ENCODE measurements at places on chromosomes 4 and X.

DNA sequence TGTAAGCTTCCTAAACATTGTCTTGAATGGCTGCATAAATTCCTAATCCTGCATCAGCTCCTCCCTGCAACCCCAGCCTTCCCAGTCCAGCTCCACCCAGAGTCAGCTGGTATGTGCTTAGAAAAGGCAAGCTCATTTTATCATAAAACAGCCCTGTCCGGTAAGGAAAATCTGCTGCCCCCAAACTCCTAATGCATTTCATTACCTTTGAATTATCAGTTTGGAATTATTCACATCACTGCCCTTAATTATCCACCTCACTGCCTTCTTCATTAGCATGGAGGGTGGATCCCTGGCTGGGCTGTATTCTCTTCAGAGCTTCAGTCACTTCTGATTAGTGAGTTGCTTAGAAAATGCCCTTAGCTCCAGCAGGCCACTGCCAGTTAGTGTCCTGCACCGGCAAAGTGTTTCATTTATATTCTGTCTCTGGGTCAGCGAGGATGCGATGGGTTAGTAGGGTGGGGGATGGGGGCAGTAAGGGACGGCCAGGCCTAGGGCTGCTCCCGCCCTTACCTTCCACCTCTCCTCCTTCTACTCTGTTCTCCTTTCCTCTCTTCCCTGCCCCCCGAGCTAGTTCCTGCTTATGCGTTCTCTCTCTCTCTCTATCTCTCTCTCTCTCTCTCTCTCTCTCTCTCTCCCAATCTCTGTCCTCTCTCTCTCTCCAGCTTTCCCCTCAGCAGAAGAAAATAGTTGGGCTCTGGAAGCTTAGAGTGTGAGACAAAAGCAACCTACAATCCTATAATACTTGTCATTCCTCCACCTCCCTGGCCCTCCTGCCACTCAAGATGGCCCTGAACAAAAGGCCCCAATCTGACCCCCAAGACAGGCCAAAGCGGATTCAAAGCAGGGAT lies 174.8 kb upstream of the KLF3 start:
- no peak for DNase-seq

GRCh38 chrX:74291577-74291963 lies 12.4 kb upstream of the ZCCHC13 start:
- DNase-seq, result no peak

DNA sequence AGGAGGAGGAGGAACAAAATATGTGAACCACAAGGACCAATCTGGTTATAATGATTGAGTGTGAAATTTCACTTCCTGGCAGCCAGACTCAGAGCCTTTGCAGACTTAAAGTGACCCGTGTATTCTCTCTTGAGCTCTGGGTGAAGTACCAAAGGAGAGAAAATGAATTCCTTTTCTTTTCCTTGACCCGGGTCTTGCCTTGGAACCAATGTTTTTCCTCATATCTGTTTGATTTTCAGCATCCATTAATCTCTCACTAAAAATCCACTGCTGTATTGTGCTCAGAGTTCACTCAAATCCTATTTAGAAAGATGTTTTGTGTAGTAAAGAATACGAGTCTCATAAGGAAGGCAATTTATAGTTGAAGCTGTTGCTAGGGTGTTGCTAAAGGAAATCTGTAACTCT lies 78.3 kb upstream of the C1QTNF7 start:
- no peak for DNase-seq

- DNase-seq, result no peak
These were observed 15.0 kb upstream of the UNC5C start for GRCh38 chr4:95563638-95564337.

GRCh38 chr4:140469791-140470733 lies 28.0 kb downstream of the MGAT4D start:
- DNase-seq, result no peak

- no peak for DNase-seq
These were observed 75.6 kb downstream of the MAML3 start for GRCh38 chr4:140078366-140078765.

- no peak for DNase-seq
These were observed 24.6 kb upstream of the MOB1B start for GRCh38 chr4:70877556-70877955.

DNA sequence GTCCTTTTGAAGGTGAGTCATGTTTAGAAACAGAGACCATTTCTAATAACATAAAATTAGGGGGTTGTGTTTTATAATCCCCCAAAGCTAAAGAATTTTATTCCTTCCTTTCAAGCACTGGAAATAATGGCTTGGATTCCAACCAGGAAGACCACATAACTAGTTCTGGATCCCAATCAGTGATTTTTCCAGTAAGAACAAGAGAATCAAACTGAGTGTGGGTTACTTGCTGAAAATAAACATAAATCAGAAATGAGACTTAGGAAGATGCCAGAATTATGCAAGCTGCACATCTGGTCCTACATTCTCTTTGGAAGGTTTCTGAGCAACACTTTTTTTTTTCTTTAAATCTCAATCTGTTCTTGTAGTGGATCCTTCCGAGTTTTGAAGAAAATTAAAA lies 76.3 kb downstream of the SOWAHB start:
- no peak for DNase-seq

DNA sequence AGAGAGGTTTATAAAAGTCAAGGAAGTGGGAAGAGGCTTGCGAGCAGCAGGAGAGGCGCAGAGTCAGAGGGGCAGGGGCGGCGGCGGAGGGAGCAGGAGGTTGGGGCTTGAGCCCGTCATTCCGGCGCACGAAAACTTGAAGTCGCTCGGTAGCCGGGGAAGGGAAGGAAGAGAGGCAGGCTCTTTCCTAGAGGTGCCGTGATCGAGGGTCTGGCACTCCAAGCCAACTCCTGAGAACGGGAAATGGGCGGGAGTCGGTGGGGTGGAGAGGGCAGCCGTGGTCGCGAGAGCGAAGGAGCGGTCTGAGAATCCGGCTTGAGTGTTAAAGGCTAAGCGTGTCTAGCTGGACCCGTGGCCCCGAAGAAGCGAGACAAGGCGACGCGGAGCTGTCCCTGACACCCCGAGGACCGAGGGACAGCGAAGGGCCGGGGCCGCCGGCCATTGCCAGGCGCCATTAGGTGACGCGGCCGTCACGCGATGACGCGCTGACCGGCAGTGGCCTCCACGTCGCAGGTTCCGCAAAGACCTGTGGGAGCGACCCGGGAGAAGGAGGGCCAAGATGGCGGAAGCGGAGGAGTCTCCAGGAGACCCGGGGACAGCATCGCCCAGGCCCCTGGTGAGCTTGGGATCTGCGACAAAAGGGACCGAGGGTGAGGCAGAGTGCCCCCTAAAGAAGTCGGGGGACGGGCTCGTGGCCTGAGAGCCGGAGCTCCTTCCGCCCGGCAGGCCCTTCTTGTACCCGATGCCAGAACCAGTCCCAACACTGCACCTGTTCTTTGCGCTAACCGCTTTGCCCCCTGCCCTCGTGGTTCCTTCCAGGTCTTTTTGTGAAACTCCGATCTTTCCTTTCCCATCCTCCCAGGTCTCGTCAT lies at the start of gene YIPF6:
Gene YIPF6, plus strand, starts transcription at position 544 of the 872 bp plus-strand sequence. Its CDS starts 16 bp downstream, at position 560.
- peak; percentile 56 for DNase-seq

DNA sequence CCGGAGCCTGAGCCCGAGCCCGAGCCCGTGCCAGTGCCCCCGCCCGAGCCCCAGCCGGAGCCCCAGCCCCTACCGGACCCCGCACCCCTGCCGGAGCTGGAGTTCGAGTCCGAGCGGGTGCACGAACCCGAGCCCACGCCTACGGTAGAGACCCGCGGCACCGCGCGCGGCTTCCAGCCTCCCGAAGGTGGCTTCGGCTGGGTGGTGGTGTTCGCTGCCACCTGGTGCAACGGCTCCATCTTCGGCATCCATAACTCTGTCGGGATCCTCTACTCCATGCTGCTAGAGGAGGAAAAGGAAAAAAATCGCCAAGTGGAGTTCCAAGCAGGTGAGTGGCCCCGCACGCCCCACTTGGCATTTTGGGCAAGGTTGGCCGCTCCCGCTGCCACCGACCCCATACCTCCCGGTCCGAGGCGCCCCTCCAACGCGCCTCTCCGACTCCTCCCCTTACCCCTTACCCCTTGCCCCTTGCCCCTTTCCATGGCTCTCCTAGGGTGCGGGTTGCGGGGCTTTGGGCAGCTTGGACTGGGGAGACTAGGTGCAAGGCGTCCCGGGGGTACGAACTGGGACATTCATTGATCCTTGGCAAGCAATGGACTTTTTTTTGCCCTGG lies 553 bp downstream of the SLC16A2 start:
- no peak for DNase-seq

GRCh38 chr4:101660607-101661006 lies 129.9 kb upstream of the BANK1 start:
- no peak for DNase-seq

DNA sequence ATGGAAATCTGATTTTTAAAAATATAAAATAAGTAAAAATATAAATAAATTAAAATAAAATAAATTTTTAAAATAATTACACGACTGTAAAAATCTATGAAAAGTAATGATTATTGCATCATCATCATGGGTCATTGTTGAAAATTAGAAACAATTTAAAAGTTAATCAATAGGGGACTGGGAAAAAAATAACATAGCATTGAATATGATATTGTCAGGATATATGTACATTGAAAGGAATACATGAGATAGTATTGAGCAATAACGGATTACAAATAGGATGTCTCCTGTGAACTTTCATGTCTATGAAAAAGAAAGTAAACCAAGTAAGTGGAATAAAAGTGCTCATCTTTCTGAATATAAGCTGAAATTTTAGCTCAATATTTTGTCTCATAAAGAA lies 566.8 kb upstream of the HTR2C start:
- DNase-seq, result no peak

DNA sequence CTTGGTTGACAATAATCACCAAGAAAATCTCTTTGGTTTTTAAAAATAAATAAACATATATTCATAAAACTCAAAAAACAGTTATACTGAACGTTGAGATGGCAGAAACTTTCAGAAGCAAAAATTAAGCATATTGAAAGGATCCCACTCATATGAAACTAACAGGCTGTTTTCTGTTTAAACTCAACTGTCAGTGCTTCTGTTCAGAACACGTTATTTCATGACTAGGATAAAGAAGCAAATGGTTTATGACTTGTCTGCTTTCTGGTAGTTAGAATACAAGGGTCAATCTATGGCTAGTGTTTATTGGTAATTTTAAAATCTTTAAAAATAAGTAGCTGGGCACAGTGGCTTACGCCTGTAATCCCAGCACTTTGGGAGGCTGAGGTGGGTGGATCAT lies 4.1 kb downstream of the GPR82 start:
- no peak for DNase-seq

DNA sequence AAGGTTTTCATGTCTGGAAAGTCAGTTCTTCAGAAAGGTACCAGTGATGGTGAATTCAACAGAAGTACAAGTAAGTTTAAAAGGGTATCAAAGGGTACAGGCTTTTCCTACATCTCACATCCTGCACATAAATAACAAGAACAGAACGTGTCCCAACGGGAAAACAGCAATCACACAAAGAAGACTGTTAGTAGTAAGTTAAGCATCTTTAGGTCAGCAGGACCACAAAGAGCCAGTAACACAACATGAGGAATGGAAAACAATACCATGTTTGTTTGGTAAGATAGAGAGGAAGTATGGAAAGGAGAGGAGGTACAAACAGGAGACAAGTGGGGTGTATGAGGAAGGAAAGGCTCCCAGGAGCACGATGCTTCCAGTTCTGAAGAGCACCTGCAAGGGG lies 43.2 kb downstream of the SAT1 start:
- DNase-seq, result no peak

GRCh38 chr4:13543839-13544605 lies at the start of gene NKX3-2:
TSS of gene NKX3-2 (minus strand) at chr4:13544508. CDS start at chr4:13544414, 94 bp downstream.
- no peak for DNase-seq

- DNase-seq, result no peak
These were observed 47.9 kb downstream of the SOWAHB start for GRCh38 chr4:76850010-76850441.

- DNase-seq, result no peak
These were observed 293.5 kb upstream of the HS3ST1 start for GRCh38 chr4:11722223-11722622.

DNA sequence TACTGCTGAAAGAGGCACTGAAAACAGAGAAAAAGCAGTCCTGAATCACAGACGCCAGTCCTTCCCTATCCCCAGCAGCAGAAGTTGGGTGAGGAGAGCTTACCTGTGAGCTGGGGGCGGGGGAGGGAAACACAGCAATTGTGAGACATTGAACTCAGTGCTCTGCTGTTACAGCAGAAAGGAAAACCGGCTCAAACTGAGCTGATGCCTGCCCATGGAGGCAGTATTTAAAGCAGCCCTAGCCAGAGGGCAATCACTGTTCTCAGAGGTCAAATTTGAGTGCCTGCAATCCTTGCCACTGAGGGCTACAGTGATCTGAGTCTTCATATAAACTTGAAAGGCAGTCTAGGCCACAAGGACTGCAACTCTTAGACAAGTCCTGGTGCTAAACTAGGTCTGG lies 220.7 kb downstream of the GRXCR1 start:
- DNase-seq, result no peak

DNA sequence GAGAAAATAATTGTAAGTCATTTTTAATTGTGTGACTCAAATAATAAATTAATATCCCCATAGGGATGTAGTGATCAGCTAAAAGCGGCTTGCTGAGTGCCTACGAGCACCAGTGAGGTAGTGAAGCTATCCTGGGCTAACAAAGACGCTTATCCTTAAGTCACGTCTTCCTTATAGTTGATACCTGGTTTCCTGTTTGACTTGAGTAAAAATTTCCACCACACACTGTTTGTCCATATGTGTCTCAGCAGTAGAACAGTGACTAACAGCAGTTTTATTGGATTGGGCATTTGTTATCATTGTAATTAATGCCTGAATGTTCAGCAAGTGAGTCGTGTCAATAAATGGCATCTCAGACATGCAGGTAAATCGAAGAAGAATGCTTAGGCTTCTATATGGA lies 241.1 kb downstream of the GRXCR1 start:
- DNase-seq, result no peak

GRCh38 chr4:158051401-158052235 lies 121.2 kb downstream of the GASK1B start:
- DNase-seq, result no peak

DNA sequence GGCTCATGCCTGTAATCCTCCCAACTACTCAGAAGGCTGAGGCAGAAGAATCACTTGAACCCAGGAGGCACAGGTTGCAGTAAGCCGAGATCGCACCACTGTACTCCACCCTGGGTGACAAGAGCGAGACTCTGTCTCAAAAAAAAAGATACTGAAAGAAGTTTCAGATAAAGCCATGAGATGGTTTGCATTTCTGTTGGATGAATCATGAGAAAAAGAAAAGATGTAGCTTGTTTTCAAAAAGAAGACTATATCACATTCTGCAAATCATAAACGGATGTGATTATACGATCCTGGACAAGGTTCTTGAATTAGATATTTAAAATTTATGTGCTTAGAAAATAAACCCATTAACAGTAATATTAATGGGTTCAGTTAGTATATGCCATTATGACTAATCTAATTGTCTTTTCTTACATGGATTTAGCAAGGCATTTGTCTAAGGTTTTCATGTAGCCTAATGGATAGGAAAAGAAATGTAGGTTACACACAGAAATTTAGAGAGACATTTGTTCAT lies 345.9 kb downstream of the SLC7A11 start:
- no peak for DNase-seq

DNA sequence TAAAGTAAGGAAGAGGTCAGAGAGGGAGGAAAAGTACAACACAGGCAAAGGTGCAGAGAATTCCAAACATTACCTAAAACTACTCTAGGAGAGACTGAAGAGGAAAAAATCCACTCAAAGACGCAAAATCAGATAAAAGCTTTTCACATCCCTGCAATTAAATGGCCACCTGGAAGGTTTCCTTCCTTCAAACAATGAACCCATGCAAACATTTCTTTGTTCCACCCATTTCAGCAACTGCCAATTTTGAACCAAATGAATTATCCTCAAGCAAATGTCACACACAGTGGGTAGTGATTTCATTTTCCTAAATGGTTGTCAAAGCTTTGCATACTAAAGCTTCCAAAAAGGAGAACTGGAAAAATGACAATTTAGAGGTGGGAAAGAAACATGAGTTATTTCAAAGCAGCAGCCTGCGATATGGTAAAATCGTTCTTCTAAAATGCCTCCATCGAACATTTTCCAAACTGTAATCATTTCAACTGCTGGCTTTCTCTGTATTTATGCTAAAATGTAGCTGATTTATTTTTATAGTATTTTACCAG lies 45.0 kb downstream of the APBB2 start:
- no peak for DNase-seq
